Sigmoid colon (tissue), 7 donors: ENCODE measurements at places on chromosomes 11 and 22. TPM values are rescaled to one million over a fixed set of nuclear protein-coding genes. Genes with fewer than 3 reads are reported as not detected.

The OR10V1 gene
- total RNA-seq: not detected

- H3K36me3 ChIP-seq: no peaks in the 10 kb centered on the region
- H3K27ac ChIP-seq: no peak overlapping the region
- H3K27me3 ChIP-seq: no peaks in the 10 kb centered on the region
- H3K4me1 ChIP-seq: no peaks in the 10 kb centered on the region
Observed at GRCh38 chr11:39745401-39745800, 1714.1 kb downstream of the LRRC4C start.

- peak; percentile 93 for DNase-seq
- peak within 1 kb of the TSS; percentile 96 for H3K27ac ChIP-seq
- H3K27me3 ChIP-seq: no peaks in the 10 kb centered on the region
- no peaks in the 10 kb centered on the region for H3K4me1 ChIP-seq
Observed at GRCh38 chr11:64743591-64744543, at the start of gene RASGRP2. TSS of gene RASGRP2 (minus strand) at chr11:64744142. CDS start at chr11:64742866, 1,276 bp downstream.

The DNAL4 gene
- 11.0 TPM for total RNA-seq

The SLC25A45 gene
- total RNA-seq: 6.6 TPM

DNA sequence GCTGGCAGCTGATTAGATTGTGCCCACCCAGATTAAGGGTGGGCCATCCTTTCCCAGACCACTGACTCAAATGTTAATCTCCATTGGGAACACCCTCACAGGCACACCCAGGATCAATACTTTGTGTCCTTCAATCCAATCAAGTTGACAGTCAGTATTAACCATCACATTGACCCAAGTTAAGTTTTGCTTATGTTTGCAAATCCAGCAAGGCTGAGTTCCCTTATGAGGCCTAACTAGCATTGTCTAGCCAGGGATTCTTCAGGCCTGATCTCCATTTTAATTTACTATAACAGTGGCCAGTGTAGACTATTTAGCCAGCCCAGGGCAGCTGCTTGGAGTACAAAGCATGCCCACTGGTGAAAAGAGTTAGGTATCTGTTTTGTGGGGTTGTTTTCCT lies 2.3 kb upstream of the KCTD14 start:
- H3K27ac ChIP-seq: no peak overlapping the region
- H3K36me3 ChIP-seq: no peaks in the 10 kb centered on the region
- no peak for DNase-seq
- no peaks in the 10 kb centered on the region for H3K27me3 ChIP-seq
- H3K4me3 ChIP-seq: no peak overlapping the region

The TTLL1 gene
- total RNA-seq: 5.3 TPM

DNA sequence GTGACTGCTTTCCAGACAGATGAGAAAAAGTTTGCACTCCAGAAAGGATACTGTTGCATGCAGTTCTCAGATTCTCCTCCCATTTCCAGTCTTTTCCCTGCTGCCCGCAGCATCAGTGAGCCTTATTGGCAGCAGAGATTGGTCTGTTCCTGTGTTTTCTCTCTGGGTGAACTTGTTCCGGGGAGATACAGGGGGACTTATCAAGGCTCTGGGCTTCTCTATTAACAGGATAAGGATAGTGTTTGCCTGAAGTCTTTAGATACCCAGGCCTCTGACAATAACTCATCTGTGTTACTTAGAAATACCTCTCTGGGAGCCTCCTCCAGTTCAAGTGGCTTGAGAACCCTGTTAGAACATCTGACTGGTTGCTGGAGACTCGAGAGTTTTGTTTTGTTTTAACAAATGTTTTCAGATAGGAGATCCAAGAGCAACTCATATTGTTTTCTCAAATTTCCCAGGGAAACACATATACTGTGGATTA lies 154.7 kb downstream of the BLID start:
- no peaks in the 10 kb centered on the region for H3K36me3 ChIP-seq
- no peaks in the 10 kb centered on the region for H3K27me3 ChIP-seq
- H3K27ac ChIP-seq: no peak overlapping the region
- H3K4me3 ChIP-seq: no peak overlapping the region
- H3K4me1 ChIP-seq: peaks cover 11% of the 10 kb centered on the region
- no peak for DNase-seq
